ENCODE measurements at places on chromosomes 2 and 18.

DNA sequence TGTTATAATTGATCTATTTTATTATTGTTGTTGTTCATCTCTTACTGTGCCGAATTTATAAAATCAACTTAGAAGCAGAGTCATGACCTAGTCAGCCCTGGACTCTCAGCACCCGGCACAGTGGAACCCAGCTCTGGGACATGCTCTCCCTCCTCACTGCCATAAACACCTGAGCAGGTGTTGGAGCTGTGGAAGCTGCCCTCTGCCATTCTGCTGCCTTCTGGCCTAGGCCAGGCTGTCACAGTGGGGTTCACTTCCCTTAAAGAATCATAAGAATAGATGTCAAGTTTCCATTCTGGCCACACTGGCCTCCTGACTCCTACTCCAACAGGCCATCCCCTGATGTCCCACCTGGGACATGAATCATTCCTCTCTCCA, 192.2 kb downstream of the ZFP36L2 start:
- DNase-seq: no peak

DNA sequence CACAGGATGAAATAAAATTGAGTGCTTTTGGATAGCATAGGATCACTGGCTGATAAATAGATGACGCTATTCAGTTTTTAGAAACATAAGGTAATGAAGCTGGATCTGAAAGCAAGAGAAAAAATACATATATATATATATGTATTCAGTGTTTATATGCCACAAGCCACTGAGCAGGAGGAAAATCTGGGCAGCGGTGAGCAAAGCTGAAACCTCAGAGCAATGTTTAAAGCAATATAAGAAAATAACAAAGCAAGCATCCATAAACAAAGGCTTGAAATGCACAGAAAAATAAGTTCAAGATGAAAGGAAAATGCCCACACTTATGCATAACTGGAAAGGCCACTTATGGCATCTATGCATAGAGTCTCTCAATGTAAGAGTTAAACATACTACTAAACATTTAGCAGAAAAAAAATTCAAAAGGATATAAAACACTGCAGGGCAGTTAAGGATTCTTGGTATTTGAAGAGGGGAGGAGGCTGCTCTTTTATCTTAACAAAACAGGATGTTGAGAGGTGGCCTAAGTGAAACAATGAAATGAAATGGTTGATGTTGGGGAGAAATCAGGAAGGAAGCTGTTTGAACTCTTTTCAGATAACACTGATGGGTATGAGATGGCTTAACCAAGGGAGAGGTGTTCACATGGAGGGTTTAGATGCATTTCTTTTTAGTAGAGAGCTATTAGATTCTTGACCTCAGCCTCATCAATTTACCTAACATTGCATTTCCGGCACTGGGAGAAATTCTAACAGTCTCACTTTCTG, 129.1 kb downstream of the ARHGAP15 start:
- no peak for DNase-seq

DNA sequence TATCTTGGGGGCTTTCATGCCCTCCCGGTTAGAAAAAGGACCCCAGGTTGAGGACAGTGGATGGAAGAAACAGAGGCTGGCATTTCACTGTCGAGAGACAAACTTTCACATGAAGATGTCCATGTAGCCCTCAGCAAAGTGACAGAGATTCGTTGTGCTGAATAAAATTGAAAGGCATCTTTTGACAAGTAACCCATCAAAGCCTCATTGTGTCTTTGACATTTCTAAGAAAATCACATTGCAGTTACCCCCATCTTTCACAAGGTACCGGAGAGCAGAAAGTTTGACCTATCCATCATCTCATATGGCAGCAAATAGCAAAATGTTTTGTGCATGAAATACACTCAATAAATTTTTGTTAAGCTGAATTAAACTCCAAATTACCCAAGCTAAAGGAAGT, 2.0 kb upstream of the MBP start:
- DNase-seq: no peak

DNA sequence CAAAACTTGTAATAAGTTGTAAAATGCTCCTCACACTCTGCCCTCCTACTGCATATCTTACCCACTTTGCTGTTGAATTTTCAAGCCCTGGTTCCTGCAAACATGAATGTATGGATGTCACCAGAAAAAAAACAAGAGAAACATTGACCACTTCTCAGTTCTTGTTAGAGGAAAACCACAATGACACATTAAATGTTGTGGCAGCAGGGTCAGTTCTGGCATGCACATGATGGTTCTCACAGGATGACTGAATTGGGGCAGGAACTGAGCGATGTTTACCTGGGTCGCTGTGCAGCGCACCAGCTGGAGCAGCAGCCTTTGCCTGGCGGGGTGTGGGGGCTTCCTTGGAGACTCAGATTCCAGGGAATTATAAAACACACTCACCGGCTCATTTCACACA, 14.0 kb upstream of the PRKCE start:
- no peak for DNase-seq

- DNase-seq: no peak
These were observed 42.1 kb upstream of the REL start for GRCh38 chr2:60839126-60839813.

- no peak for DNase-seq
These were observed 7.6 kb downstream of the NEU4 start for GRCh38 chr2:241816431-241817121.

- DNase-seq: no peak
These were observed 157.7 kb downstream of the HNMT start for GRCh38 chr2:138121666-138122661.

- no peak for DNase-seq
These were observed 86.5 kb upstream of the ACKR3 start for GRCh38 chr2:236483102-236483501.

GRCh38 chr2:133352719-133353118, 215.5 kb downstream of the NCKAP5 start:
- no peak for DNase-seq

DNA sequence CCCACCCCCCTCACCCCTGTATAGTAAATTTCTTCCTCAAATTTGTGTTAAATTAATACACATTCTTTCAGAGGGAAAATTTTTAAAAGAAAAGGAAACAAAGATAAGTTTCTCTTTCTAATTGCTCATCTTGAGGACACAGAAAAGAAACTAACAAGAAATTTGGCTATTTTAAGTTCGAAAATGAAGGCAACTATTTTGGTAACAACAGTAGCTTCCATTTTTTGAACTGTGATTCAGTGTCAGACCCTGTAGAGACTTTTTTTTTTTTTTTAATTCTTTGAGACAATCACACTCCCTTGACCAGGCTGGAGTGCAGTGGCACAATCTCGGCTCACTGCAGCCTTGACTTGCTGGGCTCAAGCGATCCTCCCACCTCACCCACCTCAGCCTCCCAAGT, 194.9 kb downstream of the SS18 start:
- no peak for DNase-seq

DNA sequence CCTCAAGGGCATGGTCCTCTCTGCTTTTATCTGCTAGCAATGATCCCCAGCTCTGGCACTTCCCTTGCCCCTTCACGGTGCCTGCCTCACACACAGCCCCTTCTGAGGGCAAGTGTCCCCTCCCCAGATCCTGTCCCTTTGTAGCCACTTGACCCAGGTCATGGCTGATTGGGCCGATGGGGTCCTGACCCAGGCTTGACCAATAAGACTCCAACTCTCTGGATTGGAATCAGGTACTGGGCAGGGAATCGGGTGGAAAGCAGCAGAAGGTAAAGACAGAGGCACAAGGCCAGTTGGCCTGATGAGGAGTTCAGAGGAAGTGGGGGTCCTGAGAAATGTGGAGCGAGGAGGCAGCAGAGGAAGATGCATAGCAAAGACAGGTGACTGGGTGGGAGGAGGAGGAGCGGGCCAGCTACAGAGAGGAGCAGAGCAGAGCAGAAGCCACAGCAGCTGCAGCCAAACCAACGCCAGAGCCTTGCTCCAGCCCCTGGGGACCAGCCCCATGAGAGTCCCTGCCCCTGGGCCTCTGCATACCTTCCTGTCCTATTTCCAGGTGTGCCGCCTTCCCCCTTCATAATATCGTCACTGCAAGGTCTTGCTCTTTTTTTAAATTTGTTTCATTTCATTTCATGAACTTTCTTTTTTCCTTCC, 39.1 kb downstream of the CAPN13 start:
- DNase-seq: no peak

GRCh38 chr18:60188958-60189357, 183.6 kb downstream of the MC4R start:
- DNase-seq: no peak

DNA sequence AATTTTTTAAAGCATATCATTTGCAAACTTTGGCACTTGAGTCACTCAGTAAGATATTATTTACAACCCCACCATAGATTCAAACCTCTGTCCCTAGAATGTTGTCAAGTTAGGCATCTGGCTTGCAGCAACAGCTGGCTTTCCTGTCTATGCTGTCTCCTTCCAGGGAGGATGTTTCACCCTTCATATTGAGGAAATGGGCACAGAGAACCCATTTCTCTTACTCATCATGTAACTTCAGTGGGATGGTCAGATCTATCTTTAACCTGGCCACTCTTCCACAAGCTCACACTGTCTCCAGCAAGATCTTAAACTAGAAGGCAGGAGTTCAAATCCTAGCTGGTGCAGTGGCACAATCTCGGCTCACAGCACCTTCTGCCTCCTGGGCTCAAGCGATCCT, 15.8 kb downstream of the LCT start:
- no peak for DNase-seq

DNA sequence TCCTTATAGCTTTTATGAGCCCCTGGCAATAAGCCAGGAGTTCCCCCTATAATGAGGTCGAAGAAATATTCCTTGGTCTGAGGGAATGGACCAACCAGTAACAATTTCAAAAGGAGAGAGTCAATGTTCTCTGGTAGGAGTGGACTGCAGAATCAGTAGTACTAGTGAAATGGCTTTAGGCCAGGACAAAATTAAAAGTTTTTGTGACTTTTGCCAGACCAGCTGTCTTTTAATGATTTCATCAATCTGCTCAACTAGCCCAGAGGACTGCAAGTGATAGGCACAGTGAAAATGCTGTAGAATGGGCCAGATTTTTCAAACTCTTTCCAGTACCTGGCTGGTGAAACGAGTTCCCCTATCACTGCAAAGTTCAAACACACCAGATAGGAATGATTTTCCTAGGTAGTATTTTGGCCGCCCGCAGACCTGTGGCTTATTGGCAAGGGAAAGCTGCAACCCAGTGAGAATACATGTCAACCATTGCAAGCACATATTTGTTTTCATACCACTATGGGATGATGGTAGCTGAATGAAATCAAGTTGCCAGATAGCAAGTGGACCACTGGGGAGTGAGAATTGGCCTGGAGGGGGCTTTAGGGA, 45.5 kb downstream of the CERS6 start:
- no peak for DNase-seq

- DNase-seq: no peak
These were observed 741.7 kb downstream of the PLCL1 start for GRCh38 chr2:198546122-198546521.

GRCh38 chr2:64615192-64615763, 38.4 kb downstream of the SERTAD2 start:
- no peak for DNase-seq

GRCh38 chr2:239930871-239931771, 94.0 kb downstream of the NDUFA10 start:
- peak; percentile 3 for DNase-seq

- no peak for DNase-seq
These were observed 1236.0 kb upstream of the CELF4 start for GRCh38 chr18:38801640-38802039.

GRCh38 chr2:152406119-152406835, 71.3 kb downstream of the FMNL2 start:
- no peak for DNase-seq
